ENCODE measurements at places on chromosomes 1 and 21. TPM values are rescaled to one million over a fixed set of nuclear protein-coding genes. Genes with fewer than 3 reads are reported as not detected.

DNA sequence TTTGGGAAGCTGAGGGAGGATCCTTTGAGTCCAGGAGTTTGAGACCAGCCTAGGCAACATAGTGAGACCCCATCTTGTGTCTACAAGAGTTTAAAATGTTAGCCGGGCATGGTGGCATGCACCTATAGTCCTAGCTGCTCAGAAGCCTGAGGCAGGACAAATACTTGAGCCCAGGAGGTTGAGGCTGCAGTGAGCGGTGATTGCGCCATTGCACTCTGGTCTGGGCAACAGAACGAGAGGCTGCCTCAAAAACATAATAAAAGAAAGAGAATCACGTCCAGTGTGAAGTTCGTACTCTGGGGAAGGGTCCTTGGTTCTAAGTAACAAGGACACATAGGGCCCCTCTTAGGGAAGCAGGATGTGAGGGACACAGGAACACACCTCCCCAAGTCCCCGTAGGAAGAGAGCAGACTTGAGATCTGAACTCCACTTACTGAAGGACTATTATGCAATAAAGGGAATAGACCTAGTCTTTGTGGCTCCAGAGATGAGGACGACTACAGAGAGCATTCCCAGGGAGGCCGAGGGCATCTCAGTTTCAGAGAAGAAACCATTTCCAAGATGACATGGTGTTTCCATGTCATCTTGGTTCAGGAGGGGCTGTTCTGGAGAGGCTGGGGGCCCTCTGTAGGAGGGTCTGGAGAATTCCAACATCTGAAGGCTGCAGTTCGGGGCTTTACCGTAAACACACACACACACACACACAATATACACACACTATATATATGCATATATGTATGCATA, 10.8 kb upstream of the ENO1 start:
- DNase-seq: no peak

OR2T11 gene
- not detected for polyA plus RNA-seq

DNA sequence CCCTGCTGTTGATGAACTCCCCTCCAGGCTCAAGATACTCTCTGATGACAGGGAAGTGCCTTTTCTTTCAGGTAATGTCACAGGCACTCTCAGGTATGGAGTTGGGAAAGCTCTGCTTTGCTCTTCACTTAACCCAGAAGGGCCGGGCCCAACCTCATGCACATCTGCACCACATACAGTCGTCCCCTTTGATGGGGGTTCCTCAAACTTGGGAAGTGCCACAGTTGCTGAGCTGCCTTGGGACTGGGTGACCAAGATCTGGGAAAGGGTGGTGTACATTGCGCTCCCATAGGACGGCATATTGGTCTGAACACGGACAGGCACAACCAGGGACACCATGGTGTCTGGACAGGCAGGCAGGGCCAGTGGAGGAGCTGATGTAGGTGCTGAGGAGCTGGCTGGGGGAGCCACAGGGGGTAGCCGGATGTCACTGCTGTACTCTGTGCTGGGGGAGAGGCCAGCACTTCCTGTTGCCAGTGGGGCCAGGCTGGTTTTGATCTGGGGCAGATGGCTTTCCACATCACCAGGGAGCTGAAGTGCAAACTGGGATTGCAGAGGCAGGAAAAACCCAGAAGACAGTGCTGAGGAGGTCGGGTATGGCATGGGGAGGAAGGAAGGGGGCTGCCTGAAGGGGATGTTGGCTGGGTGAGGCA, 96.2 kb upstream of the EDN2 start:
- DNase-seq: no peak

GRCh38 chr1:39753132-39754025, 14.7 kb downstream of the PPIE start:
- DNase-seq: no peak

DDAH1 gene
- polyA plus RNA-seq: 98.7 TPM

PTAFR gene
- polyA plus RNA-seq: 2.5 TPM

- no peak for DNase-seq
Observed at GRCh38 chr1:229835226-229835625, 209.2 kb downstream of the URB2 start.

CFHR5 gene
- not detected for polyA plus RNA-seq

A3GALT2 gene
- polyA plus RNA-seq: not detected

DNA sequence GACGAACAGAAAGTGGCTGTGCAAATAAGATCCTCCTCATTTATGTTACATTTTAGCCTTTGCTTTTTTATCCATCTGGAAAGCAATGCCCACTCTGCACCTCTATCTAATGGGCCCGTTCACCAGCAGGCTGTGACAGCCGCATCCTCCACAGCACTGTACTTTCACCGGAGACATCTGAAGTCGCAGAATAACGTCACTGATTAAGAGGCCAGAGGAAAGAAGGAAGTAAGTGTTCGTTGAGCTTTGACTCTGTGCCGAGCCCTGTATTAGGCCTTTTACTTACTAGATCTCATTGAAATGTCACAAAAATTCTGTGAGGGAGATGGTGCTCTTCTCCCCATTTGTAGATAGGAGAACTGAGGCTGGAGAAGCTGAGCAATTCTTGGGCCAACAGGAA, 62.3 kb downstream of the KAZN start:
- DNase-seq: no peak

GRCh38 chr1:148308832-148309458, 156.9 kb upstream of the NBPF11 start:
- no peak for DNase-seq

GRCh38 chr1:77218477-77219165, 609 bp downstream of the PIGK start:
- no peak for DNase-seq

C8B gene
- polyA plus RNA-seq: not detected

- DNase-seq: no peak
Observed at GRCh38 chr1:112702067-112702395, 4.9 kb downstream of the RHOC start.

GRCh38 chr1:162561616-162562469, at the start of gene UAP1:
Gene UAP1, plus strand, starts transcription at chr1:162561722. Its CDS starts 4,347 bp downstream, at chr1:162566069.
- DNase-seq: peak; percentile 13

- no peak for DNase-seq
Observed at GRCh38 chr1:184941410-184941733, 32.9 kb downstream of the NIBAN1 start.

GRCh38 chr21:39349211-39350093, 564 bp upstream of the HMGN1 start:
- peak; percentile 95 for DNase-seq

SLC1A7 gene
- 0.82 TPM for polyA plus RNA-seq

S100A2 gene
- 1.2 TPM for polyA plus RNA-seq

- DNase-seq: no peak
Observed at GRCh38 chr1:168582688-168583336, 6.4 kb downstream of the XCL1 start.

PEF1 gene
- polyA plus RNA-seq: 58.4 TPM

DNA sequence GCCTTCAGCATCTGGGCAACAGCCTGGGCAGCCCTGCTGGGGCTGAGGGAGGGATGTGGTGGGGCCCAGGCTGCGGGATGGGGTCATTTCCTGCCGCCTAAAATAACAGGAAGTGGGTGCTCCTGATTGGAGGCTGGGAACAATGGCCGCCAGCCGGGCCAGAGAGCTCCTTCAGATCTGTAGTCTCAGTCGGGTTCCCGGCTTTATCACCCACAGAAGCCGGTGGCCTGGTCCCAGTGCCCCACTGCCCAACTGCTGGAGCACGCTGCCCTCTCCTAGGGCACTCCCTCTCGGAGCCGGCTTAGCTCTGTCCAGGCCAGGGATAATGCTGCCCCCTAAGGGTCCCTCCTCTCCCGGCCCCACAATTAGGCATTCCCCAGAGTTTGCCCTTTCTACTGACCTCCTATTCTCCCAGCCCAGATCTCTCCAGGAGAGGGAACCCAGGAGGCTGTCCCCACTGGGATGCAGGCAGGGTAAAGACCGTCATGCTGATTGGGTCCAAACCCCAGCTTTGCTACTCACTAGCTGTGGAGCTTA, 5.1 kb downstream of the MAP7D1 start:
- peak; percentile 55 for DNase-seq

SLAMF7 gene
- polyA plus RNA-seq: 1.3 TPM

GNAI3 gene
- 10.3 TPM for polyA plus RNA-seq

GRCh38 chr1:31970873-31971272, 32.7 kb upstream of the PTP4A2 start:
- DNase-seq: no peak

SEMA6C gene
- polyA plus RNA-seq: 27.0 TPM

GRCh38 chr1:162627662-162628296, 4.5 kb upstream of the DDR2 start:
- no peak for DNase-seq

HTR6 gene
- not detected for polyA plus RNA-seq

OR2L13 gene
- not detected for polyA plus RNA-seq

DNA sequence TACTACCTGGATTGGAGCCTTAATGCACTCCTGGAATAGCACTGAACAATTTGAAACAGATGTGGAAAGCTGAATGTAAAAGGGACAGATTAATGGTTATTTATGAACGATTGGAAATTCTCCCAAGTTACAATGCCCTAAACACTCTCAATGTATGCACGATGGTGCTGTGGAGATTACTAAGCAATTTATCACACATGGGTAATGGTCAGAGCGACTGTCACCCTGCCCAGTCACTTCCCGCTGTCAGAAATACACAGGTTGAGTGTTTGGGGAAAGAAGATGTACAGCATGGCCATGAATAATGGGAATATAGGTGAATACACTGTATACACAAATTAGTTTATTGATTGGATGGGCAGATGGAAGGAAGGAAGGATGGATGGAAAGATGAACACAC, 342.4 kb downstream of the VAV3 start:
- DNase-seq: no peak

GRCh38 chr1:108569097-108569728, 9.3 kb downstream of the EEIG2 start:
- DNase-seq: no peak

DNA sequence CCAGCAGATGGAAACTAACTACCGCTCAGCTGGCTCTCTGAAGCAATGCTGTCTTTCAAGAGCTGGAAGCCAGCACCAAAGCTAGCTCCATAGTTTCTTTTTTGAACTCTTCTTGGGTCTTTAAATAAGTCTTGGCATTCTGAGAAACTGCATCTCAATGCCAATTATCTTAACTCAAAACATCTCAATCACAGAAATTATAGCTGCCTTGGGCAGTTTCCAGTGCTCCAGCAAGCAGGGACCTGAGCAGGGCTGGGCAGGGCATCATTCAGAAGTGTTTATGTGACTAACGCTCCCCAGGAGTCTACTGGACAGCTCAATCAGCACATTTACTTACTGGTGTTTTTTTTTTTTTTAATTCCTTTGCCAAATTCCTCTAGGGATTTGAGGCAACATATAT, 18.3 kb upstream of the PADI4 start:
- DNase-seq: no peak

GRCh38 chr1:90720145-90720636, 3.1 kb upstream of the BARHL2 start:
- no peak for DNase-seq

- no peak for DNase-seq
Observed at GRCh38 chr1:112636597-112637253, 17.1 kb downstream of the CAPZA1 start.

DNA sequence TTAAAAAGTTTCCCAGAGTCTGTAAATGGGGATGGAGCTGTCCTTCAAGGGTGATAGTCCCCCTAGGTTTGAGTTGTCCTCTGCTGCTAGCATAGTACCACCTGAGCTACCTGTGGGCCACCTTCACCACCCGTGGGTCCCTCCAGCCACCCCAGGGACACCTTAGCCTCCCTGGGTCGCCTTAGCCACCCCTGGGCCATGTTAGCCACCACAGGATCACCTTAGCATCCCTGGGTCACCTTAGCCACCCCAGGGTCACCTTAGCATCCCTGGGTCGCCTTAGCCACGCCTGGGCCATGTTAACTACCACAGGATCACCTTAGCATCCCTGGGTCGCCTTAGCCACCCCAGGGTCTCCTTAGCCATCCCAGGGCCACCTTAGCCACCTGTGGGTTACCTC, 67.1 kb downstream of the ADARB1 start:
- DNase-seq: no peak

GRCh38 chr1:235060607-235061470, 67.8 kb downstream of the TOMM20 start:
- no peak for DNase-seq

CRYAA gene
- not detected for polyA plus RNA-seq

KIAA1614 gene
- polyA plus RNA-seq: 12.2 TPM

GRCh38 chr1:117017062-117017461, 15.5 kb downstream of the CD101 start:
- no peak for DNase-seq

DNA sequence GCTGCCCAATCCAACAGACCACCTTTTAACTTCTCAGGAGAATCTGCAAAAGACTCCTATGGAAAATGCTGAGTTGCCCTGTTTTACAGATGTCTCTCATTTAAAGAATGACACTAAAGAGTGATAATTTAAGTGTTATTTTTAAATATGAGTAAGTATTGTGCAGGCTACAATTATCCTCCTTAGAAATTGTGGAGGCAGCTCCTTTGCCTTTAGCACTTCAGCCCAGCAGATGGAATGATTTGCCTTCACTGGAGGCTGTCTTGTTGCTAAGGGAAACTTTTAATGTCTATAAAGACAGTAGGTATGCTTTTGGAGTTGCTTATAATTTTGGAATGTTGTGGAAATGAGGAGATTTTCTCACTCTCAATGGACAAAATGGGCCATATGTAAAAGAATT, 1345.5 kb downstream of the NCAM2 start:
- no peak for DNase-seq

GRCh38 chr1:236395230-236395946, 1.3 kb downstream of the EDARADD start:
- DNase-seq: peak; percentile 75

GRCh38 chr1:80659161-80659560, 1141.6 kb upstream of the ADGRL2 start:
- DNase-seq: no peak

DNA sequence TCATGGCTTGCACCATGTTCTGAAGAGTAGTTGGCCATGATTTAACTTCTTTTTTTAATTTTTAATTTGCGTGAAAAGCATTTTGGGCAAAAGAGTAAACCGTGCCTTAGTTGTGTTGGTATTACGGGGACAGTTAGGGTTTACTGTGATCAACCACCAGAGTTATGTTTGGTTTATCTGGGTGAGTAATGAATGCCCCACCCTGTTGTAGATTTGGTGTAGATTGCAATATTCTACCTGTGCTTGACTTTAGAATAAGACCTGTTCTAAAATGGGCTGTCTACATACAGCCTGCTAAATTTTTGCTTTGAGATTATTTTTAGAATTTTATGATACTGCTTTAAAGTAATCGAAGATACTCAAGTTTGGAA, 1.4 kb downstream of the USP25 start:
- DNase-seq: no peak

ADAMTS5 gene
- polyA plus RNA-seq: 12.4 TPM

GRCh38 chr1:55428944-55429931, 214.1 kb upstream of the USP24 start:
- no peak for DNase-seq

DNA sequence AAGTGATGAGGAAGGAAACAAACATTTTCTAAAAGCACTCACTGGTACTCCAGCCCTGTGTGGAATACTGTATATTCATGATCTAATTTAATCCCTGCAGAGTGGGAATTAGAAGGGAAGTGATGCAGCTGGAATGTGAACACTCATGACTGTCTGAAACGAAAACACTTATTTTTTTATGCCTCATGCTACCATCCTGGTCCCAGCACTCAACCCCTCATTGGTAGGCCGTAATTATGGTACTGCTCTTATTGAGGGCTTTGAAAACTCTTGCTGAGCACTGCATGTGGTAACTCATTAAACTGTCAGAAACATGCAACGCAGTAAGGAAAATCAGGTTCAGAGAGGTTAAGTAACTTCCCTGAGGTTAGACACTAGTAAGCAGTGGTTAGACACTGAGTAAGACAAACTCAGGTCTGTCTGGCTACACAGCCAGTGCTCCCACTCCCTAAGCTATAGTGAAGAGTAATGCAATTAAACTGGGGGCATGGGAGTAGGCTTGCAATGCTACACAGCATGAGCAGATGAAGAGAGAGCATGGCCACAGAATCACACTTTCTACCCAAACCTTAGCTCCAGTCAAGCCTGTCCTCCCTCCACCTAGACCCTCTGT, 17.3 kb upstream of the TNFSF4 start:
- no peak for DNase-seq

WDR77 gene
- polyA plus RNA-seq: 48.6 TPM
